ENCODE measurements at places on chromosomes 12 and 14. TPM values are rescaled to one million over a fixed set of nuclear protein-coding genes. Genes with fewer than 3 reads are reported as not detected.

DNA sequence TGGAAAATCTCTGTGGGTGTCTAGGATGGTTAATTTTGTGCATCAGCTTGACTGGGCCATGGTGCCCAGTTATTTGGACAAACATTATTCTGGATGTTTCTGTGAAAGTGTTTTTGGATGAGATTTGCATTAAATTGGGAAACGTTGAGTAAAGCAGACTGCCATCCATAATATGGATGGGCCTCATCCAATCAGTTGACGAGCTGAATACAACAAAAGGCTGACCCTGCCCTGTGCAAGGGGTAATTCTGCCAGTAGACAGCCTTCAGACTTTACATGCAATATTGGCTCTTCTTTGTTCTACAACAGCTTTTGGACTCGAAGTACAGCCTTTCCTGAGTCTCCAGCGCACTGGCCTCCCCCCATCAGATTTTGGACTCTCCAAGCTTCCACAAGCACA lies 1.5 kb upstream of the CDKN3 start:
- no peak for DNase-seq

- no peak for DNase-seq
These were observed 18.5 kb downstream of the RHOF start for GRCh38 chr12:121774968-121775474.

- DNase-seq: no peak
These were observed 30.4 kb downstream of the FRS2 start for GRCh38 chr12:69500631-69501030.

- DNase-seq: no peak
These were observed 37.8 kb downstream of the BCL2L14 start for GRCh38 chr12:12108441-12109058.

DNA sequence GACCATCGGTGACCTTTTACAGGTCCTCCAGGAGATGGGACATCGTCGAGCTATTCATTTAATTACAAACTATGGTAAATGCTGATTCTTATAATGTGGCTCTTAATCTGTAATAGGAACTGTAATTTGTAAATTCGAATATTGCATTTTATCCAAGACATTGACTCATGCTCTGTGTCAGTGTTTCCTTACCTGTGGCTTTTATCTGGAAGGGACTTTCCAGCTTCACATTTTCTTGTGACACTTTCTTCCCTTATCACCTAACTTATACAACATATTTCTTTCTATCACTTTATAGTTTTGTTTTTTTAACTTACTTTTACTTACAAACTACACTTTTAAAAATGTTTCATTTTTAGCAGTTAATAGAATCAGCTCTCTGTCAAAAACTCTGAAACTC lies 14.8 kb downstream of the IRAK3 start:
- DNase-seq: no peak

DNA sequence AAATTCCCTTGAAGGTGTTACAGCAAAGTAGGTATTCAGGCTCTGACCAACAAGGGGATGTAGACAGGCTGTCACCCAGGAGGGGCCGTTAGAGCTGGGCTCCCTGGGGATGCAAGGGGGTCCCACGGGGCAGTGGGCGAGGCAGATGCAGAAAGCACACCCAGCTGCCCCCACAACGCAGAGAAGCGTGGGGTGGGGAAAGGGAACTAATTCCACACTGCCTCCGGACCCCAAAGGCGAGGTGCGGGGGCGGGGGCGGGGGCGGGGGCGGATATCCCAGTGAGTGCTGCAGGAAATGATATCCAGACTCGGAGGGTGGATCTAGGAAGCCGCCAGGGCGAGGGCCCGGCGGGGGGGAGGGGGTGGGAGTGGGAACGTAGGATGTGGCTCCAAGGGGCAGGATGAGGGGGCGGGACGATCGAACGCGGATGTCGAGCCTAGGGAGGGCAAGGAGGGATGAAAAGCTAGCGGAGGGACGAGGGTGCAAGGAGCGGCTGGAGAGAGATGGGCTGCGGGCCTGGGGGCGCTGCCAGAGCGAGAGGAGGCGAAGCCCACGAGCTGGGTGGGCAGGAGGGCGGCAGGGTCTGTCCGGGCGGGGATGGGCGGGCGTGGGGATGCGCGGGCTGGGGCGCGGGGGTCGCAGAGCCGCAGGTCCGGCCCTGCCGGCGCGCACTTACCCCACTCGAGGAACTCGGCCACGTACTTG lies 874 bp downstream of the CDC42BPB start:
- no peak for DNase-seq

DNA sequence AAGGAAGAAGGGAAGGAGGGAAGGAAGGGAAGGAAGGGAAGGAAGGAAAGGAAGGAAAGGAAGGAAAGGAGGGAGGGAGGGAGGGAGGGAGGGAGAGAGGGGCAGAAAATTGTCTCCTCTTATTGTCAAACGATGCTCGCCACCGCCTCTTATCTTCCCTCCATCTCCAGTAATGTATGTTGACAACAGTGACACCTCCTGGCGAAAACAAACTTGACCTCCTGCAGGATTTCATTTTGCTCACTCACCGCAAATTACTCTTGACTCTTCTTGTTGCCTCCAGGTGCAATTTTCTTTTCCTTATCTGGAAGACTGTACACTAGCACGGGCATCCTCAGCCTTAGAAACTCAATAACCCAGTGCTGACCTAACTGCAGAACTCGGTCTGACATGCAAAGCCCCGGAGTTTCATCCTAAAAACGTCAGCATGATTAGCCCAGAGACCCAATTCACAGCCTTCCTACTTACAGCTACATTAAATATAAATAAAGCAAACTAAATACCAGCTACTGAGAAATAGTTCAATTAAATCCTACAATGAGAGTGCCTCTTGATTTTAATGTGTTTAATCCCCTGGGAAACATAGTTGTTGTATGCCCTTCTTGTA lies 512.4 kb upstream of the TMPO start:
- DNase-seq: no peak

- DNase-seq: no peak
These were observed 18.1 kb downstream of the CAMKK2 start for GRCh38 chr12:121278169-121279070.

- no peak for DNase-seq
These were observed 110.2 kb downstream of the RASSF9 start for GRCh38 chr12:85725991-85726390.

- no peak for DNase-seq
These were observed 47.8 kb downstream of the HECTD1 start for GRCh38 chr14:31159682-31160296.

GRCh38 chr14:69694730-69695281 lies 72.1 kb upstream of the SRSF5 start:
- no peak for DNase-seq

GRCh38 chr12:6199531-6200255 lies 507 bp upstream of the CD9 start:
- DNase-seq: no peak

DNA sequence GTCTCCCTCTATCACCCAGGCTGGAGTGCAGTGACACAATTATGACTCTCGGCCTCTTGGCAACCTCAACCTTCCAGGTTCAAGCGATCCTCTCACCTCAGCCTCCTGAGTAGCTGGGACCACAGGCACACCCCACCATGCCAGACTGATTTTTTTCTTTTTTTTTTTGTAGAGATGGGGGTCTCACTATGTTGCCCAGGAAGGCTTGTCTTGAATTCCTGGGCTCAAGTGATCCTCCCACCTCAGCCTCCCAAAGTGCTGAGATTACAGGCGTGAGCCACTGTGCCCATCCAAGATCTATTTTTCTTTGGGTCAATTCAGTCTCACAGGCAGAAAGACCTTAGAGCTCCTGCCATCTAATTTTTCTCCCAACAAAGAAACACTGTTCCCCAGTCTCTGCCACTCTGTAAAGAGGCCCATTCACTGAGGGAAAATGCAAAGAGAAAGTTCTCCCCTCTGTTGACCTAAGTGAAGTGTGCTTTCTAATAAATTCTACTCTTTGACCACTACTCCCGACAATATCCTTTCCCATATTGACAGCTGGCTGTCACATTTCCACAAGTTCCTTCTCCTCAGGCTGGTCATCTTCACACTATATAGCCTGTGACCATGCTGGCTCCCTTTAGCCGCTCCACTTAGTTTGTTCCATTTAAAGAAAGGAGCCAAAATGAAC lies 23.3 kb downstream of the TMED8 start:
- no peak for DNase-seq

DNA sequence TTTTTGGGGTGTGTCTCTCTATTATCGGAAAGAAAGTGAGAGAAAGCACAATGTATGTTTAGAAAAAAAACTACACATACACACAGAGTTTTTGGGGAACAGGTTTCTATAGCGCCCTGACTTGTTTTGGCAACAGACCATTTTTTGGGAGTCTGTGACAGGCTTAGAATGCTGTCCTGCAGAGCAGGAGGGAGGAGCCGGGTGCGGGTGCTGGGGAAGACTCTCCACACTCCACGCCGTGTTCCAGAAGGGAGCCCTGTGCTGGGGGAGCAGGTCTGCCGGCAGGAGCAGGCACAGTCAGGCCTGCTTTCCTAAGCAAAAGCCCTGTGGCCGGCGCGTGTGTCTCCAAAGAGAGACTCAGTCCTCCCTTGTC lies 26.5 kb downstream of the CD9 start:
- no peak for DNase-seq

GRCh38 chr14:51447411-51447810 lies 204.3 kb upstream of the FRMD6 start:
- DNase-seq: no peak

DNA sequence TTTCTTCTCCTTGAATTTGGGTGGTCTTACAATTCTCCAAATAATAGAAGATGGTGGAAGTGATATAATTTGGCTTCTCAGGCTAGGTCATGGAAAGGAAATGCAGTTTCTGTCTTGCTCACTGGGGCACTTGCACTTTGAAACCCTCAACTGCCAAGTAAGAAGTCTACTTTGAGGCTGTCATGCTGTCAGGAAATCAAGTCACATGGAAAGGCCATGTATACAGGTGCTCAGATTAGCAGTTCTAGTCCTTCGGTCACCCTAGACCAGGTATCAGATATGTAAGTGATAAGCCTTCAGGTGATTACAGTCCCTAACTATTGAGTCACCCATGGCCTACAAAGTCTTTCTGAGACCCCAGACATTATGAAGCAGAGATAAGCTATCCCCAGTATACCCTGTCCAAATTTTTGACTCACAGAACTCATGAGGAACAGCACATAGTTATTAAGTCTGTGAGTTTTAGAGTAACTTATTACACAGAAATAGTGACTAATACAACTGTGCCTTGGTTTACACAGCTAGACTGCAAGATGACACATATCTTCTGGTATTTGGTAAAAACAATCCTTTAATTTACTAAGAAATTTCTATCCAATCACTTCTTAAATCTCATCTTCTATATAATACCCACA lies 26.3 kb upstream of the BBS10 start:
- no peak for DNase-seq

DNA sequence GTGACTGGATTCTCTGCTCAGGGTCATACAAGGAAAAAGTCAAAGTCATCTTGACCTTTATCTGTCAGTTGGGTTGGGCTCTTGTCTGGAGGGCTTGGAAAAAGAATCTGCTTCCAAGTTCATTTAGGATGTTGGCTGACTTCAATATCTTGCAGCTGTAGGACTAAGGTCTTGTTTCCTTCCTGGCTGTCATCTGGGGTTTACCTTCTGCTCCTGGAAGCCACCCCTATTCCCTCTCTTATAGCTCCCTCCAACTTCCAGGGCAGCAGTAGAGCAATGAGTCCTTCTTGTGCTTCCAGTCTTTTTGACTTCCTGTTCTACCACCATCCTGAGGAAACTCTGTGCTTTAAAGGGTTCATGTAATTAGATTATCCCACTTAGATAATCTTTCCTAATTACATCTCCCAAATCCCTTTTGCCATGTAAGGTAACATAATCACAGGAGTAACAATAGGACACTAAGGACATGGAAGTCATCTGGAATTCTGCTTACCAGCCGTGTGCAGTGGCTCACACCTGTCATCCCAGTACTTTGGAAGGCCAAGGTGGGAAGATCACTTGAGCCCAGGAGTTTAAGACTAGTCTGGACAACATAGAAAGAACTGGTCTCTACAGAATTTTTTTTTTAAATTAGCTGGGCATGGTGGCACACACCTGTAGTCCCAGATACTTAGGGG lies 170.7 kb upstream of the KITLG start:
- no peak for DNase-seq

OVCH1 gene
- total RNA-seq: 0.25 TPM

CFAP251 gene
- total RNA-seq: 8.8 TPM

PTCSC3 gene
- not detected for total RNA-seq

RNF212B gene
- not detected for total RNA-seq

KRT2 gene
- total RNA-seq: 2.0 TPM

CGRRF1 gene
- total RNA-seq: 9.6 TPM

DIO2 gene
- total RNA-seq: 38.5 TPM

POTEG gene
- total RNA-seq: not detected

PUS1 gene
- total RNA-seq: 37.6 TPM

HOTAIR gene
- not detected for total RNA-seq
